ENCODE measurements at places on chromosomes 12 and 14. TPM values are rescaled to one million over a fixed set of nuclear protein-coding genes. Genes with fewer than 3 reads are reported as not detected.

Gene RNU6-7
- not detected for total RNA-seq

Gene PTPN21
- not detected for total RNA-seq

Gene PIK3C2G
- total RNA-seq = not detected

Gene ATF1
- 48.5 TPM for total RNA-seq

Gene KRT85
- not detected for total RNA-seq

Gene ALDH1L2
- 12.2 TPM for total RNA-seq

Gene PARPBP
- 29.5 TPM for total RNA-seq

Gene FBLN5
- 1.2 TPM for total RNA-seq

Gene ENDOU
- total RNA-seq = 0.15 TPM

Gene TPCN1
- 49.2 TPM for total RNA-seq

Gene MAP1LC3B2
- total RNA-seq = 1.5 TPM

Gene SLCO1B1
- total RNA-seq = not detected

Gene NEUROD4
- not detected for total RNA-seq

Measured in activated naive CD4-positive, alpha-beta T cell treated with anti-CD3 and anti-CD28 coated beads for 36 hours (primary cell).